ENCODE measurements at places on chromosomes 6 and 20.

DNA sequence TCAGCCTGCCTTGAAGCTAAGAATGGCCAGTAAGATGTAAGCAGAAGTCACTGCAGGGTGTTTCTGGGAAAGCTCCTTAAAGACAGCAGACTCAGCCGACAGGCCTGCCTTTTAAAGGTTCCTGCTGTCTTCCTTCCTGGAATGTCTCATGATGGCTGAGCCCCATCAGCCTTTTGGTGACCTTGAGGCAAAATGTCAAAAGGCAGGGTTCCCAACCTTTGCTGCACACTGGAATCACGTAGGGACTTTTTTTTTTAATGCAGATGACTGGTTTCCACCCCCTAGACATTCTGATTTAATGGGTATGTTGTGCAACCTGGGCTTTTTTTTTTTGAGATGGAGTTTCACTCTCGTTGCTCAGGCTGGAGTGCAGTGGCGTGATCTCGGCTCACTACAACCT, 11.6 kb downstream of the MDGA1 start:
- DNase-seq: no peak

DNA sequence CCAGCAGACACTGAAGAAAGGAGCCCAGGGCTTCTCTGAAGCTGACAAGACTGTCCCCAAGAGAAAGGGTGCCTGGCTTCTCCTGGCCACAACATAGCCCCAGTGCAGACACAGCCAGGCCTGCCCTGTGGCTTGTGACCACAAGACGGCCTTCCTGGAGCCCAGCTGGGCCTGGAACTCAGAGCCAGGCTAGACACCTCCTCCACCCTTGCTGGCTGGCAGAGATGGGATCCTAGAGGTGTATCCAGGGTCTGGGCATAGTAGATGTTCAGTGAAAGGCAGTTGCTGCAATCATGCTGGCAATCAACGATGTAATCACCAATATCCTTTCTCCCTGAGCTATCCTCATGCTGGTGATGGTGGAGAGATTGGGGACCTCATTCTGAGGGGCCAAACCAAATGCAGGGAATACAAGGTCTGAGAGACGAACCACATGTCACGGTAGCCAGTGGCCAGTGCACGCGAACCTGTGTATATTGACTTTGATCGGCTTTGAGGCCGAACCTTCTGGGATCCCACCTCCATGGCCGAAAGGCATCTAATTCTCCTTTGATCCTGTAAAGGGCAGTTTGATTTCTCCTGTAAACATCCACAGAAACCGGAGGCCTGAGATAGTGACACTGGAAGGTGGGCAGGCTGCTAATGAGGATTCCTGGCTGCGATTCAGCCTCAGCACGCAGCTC, 115.2 kb downstream of the PSMB1 start:
- no peak for DNase-seq

DNA sequence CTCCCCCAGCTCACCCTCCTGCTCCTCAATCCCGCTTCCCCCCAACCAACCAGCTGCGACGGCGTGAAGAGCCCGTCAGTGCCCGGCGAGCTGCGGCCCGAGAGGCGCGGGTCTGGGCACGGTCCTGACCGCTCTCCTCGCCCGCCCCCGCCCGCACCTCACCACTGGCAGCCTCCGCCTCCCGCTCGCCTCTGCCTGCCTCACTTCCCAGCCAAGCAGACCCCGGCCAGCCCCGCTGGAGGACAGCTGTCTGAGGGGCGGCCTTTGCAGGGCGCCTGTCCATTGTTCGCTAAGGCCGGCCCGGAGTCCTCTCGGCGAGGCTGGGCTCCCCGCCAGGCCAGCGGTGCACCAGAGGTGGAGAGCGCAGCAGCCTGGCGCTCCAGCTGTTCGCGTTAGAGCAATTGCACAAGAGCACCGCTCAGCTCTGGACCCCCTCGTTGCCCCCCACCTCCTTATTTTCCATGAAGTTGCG, 1.3 kb downstream of the SOBP start:
- no peak for DNase-seq

DNA sequence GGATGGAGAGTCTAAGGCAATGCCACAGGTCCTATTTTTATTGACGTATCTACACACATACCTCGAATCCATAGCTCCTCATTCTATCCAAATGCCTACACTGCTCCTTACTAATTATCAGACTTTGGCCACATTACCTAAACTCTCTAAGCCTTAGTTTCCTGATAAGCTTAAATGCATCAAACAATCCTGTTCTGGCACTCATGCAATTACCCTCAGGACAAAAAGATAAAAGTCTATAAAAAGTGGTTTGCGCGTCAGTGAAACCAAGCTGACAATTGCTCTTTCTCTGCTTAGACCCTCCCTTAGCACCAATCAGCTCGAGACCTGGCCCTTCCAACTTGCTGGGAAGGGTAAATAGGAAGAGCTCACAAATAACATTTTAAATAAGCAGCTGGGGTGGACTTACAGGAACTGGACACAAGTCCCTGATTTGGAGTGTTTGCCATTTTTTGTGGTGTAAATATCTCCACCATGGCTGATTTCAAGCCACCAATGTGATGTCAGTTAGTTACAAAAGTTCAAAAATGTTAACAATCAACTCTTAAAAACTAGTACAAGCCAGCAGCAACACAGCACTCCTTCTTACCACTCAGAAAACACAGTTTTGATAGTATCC, 7.2 kb upstream of the PLEKHG1 start:
- no peak for DNase-seq

- no peak for DNase-seq
These were observed 17.9 kb upstream of the TENT5A start for GRCh38 chr6:81770381-81770780.
